Pericardium fibroblast (primary cell): ENCODE measurements at places on chromosomes 2 and 18. TPM values are rescaled to one million over a fixed set of nuclear protein-coding genes. Genes with fewer than 3 reads are reported as not detected.

GULP1 gene
- total RNA-seq = 12.6 and 32.7 TPM in 2 replicates

ZEB2 gene
- 31.3 and 37.8 TPM in 2 replicates for total RNA-seq

ITGB1BP1 gene
- total RNA-seq = 43.9 and 57.4 TPM in 2 replicates

DCC gene
- under 0.01 TPM in 1 of 2 replicates, not detected in the other for total RNA-seq

CHRNG gene
- 0.77 TPM in 1 of 2 replicates, not detected in the other for total RNA-seq

ACMSD gene
- not detected in 2 replicates for total RNA-seq

COLEC11 gene
- total RNA-seq = 1.4 and 8.9 TPM in 2 replicates
